Renal pelvis (tissue), 12 donors: ENCODE measurements at places on chromosomes 11 and 22. TPM values are rescaled to one million over a fixed set of nuclear protein-coding genes. Genes with fewer than 3 reads are reported as not detected.

DNA sequence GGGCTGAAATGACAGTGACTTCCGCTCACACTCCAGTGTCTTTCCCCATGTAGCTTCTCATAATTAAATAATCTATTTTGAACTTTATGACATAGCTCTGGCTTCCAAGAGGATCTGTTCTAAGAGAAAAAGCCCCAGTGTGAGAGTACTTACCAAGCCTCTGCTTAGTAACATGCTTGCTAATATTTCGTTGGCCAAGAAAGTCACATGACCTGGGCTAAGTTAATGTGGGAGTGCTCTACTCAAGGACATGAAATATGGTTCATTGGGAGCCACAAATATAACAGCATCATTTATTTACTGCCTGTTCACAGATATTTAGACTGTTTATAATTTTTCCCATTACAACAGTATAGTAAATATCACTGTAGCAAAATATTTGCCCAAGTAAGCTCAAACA, 42.5 kb downstream of the CCDC73 start:
- DNase-seq: no peak

- DNase-seq: peak; percentile 58
These were observed 9.7 kb upstream of the NEFH start for GRCh38 chr22:29470159-29470855.

DNA sequence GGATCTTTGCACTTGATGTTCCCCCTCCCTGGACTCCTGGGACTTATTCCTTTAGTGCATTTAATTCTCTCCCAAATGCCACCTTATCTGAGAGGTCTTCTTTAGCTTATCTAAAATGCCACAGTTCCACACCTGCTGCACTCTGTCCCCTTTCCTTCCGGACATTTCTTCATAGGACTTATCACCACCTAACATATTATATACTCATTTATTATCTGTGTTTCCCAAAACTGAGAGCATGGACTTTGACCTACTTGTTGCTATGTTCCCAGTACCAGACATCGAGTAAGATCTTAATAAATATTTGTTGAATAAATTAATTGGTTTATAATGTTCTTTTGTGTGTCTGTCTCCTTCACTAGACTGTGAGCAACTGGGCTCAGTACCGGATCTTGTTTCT, 585.3 kb downstream of the INSC start:
- no peak for DNase-seq

The MEI1 gene
- polyA plus RNA-seq: 3.7 TPM

The SPINDOC gene
- 37.7 TPM for polyA plus RNA-seq
